Mesangial cell (primary cell): ENCODE measurements at places on chromosomes 6 and 20. TPM values are rescaled to one million over a fixed set of nuclear protein-coding genes. Genes with fewer than 3 reads are reported as not detected.

COL9A3 gene
- 0.49 and 7.9 TPM in 2 replicates for total RNA-seq

SLC22A3 gene
- 18.1 and 25.1 TPM in 2 replicates for total RNA-seq

PCNA gene
- total RNA-seq, result 43.0 and 257 TPM in 2 replicates

ULBP2 gene
- total RNA-seq, result 2.8 and 6.4 TPM in 2 replicates

ZNF133 gene
- 10.4 and 12.4 TPM in 2 replicates for total RNA-seq

ZFP57 gene
- not detected in 2 replicates for total RNA-seq

CCNC gene
- total RNA-seq, result 52.0 and 62.0 TPM in 2 replicates

PRL gene
- total RNA-seq, result not detected in 2 replicates

TRIM10 gene
- not detected in 2 replicates for total RNA-seq

ADTRP gene
- 0.51 and 1.1 TPM in 2 replicates for total RNA-seq

TSPYL4 gene
- total RNA-seq, result 9.3 and 13.3 TPM in 2 replicates

TFAP2A gene
- total RNA-seq, result 0.16 and 1.3 TPM in 2 replicates

STX16 gene
- 22.2 and 27.8 TPM in 2 replicates for total RNA-seq

UST gene
- 1.6 and 3.3 TPM in 2 replicates for total RNA-seq

PPP1R14C gene
- total RNA-seq, result 11.9 and 12.4 TPM in 2 replicates

SMIM13 gene
- 6.8 and 9.8 TPM in 2 replicates for total RNA-seq

CLIC5 gene
- 0.49 and 2.8 TPM in 2 replicates for total RNA-seq

COL9A1 gene
- not detected in 2 replicates for total RNA-seq

KIF6 gene
- 0.16 and 1.3 TPM in 2 replicates for total RNA-seq

ZC2HC1B gene
- not detected in 2 replicates for total RNA-seq

SAPCD1 gene
- total RNA-seq, result 1.0 and 5.7 TPM in 2 replicates

SPTLC3 gene
- total RNA-seq, result 3.7 and 8.7 TPM in 2 replicates

LIN28B gene
- 0.13 TPM in 1 of 2 replicates, not detected in the other for total RNA-seq

GPR6 gene
- not detected in 2 replicates for total RNA-seq

MUCL3 gene
- total RNA-seq, result not detected in 2 replicates

CABLES2 gene
- total RNA-seq, result 2.3 and 5.2 TPM in 2 replicates

HLA-DRA gene
- not detected in 2 replicates for total RNA-seq

DEFB124 gene
- not detected in 2 replicates for total RNA-seq

SIRPG gene
- not detected in 2 replicates for total RNA-seq

LRRC1 gene
- total RNA-seq, result 6.4 and 15.1 TPM in 2 replicates

CALHM4 gene
- not detected in 2 replicates for total RNA-seq

DEFB132 gene
- total RNA-seq, result not detected in 2 replicates

KHDRBS2 gene
- total RNA-seq, result not detected in 2 replicates

CLPSL2 gene
- not detected in 2 replicates for total RNA-seq

ALDH8A1 gene
- total RNA-seq, result 0.51 TPM in 1 of 2 replicates, not detected in the other
